ENCODE measurements at places on chromosomes 16 and 17. TPM values are rescaled to one million over a fixed set of nuclear protein-coding genes. Genes with fewer than 3 reads are reported as not detected.

- no peak for DNase-seq
Measured at GRCh38 chr17:340074-340473, 12.5 kb downstream of the RPH3AL start.

Gene CIITA
- 2.3 TPM for polyA plus RNA-seq

- no peak for DNase-seq
Measured at GRCh38 chr16:3235856-3236669, 1.1 kb upstream of the ZNF200 start.

- DNase-seq, result no peak
Measured at GRCh38 chr16:81053761-81054160, 18.1 kb downstream of the ATMIN start.

DNA sequence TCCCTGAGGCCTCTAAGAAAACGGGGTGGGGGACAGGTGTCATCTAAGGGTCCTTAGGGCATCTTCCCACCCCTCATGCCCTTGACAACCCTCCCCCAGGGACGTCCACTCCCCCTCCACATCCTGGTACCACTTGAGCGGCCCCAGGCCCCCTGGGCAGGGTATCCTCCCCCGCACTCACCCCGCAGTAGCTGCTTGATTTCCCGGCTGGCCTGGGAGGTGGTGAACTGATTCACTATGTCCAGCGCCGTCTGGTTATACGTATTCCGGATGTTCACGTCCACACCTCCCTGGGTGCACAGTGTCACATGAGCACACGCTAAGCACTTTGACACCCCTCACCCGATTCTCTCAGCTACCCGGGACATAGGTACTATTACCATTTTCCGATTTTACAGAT, 9.7 kb downstream of the CASKIN2 start:
- DNase-seq, result no peak

GRCh38 chr17:42832213-42832933, 824 bp upstream of the PSME3 start:
- DNase-seq, result no peak

Measured in left renal pelvis (tissue), 4 donors.